ENCODE measurements at places on chromosomes 3 and 15.
A peak's percentile ranks its signal among the peaks of the same experiment; 100 is the strongest.

DNA sequence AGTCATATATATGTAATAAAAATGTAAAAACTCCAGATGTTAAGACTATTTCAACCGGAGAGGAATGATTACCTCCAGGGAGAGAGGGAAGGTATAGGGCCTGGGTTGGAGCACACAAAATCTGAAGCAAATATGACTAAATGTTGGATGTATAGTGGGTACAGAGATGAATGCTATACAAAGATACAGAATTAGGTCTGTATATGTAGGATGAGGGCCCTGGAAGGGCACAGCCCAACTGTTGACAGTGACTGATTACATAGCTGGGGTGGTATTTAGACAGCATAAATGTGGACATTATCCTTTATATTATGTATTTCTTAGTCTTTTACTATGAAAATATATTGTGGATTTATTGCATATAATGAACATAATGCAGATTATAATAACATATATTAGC lies 94.4 kb upstream of the SPATA12 start:
- DNase-seq: no peak

DNA sequence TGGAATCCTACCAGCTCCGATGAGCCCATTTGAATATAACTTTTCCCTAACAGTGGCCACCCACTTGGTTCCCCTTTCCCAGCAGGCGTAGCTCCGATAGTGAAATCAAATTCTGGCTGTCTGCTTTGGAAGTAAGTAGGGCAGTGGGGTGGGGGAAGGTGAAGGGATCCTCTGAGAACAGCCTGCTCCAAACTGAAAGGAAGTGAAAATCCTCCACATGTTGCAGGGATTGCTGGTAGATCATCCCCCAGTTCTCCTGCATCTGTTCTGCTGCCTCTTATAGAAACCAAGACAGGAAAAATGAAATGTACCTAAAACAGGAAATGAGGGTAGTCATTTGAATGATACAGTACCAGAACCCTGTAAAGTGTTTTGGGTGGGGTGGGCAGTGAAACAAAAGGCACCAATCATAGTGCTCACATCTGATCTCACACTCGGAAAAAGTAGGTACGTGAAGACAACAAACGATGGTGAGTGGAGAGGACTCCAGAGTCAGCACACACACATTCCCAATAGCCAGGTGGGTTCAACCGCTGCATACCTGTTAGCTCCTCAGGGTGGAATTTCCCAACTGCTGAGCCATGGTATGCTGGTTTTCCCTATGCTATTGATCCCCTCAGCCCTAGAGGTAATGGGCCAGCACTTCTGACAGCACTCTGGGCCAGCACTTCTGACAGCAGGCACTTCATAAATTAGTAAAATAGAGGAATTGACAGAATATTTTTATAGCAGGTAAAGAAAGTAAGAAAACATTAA lies 304.9 kb upstream of the ADAMTS9 start:
- no peak for DNase-seq

DNA sequence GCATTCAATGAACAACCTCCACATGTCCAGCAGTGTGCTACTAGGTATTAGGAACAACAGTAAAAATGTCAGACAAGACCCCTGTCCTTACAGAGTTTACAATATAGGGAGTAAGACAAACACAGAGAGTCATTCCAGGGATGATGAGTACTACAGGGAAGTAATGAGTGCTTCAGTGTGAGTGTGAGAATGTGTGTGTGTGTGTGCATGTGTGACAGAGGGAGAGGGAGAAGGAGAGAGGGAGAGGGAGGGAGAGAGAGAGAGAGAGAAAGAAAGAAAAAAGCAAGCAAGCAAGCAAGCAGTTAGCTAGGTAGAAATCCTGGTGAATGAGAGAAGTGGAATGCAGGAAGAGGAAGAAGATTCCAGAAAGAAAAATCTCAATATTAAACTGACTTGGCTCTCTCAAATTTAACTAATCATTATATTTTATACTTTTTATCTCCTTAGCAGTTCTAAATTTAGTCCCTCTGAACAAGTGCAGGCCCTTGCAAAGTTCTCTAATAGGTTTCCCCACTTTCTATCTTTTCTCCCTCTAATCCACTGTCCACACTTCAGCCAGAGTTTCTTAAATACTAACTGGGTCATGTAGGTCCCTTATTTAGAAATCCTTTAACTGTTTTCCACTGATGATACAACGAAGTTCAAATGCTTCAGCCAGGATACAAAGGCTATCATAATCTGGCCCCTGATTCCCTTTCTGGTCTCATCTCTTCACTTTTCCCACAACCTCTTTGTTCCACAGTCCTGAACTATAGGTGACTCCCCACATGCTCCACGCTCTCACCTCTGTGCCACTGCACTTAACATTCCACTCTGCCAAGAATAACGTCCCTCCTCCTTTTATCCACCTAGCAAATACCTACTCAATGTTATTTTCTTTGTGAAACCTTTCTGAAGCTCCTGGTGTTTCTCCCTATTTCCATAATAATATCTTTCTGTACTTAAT lies 10.3 kb downstream of the DCBLD2 start:
- no peak for DNase-seq

DNA sequence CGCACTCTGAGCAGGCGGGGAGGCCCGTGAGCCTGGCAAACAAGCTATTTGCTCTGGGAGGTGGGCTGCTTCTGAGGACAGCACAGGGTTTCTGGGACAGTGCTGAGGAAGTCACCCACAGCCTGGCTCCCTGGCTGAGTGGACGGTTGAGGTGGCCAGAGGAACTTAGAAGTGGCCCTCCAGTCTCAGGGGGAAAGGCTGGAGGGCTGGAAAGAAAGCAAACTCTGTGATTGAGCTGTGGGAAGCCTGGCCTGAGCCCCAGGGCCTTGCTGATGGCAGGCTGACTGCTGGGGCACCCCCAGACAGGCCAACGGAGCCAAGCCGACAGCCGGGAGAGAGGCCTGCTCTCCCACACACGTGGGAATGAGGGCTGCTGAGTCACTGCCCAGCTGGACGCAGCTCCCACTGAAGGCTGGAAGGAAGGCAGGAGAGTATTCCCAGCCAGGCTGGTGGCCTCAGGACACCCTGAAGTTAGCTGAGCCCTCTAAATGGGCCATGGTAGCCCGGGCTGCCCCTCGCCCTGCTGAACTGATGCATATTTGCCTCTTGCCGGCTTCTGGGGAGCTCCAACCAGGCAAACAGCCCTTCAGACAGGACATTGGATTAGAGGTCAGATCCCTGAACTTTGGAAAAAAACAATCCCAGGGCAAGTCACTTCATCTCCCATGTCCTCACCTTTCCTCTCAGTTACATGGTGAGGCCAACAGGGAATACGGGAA lies 98.0 kb upstream of the TLE3 start:
- peak; percentile 41 for DNase-seq

GRCh38 chr3:126101521-126101982 lies 17.6 kb upstream of the SLC41A3 start:
- DNase-seq: peak; percentile 8

DNA sequence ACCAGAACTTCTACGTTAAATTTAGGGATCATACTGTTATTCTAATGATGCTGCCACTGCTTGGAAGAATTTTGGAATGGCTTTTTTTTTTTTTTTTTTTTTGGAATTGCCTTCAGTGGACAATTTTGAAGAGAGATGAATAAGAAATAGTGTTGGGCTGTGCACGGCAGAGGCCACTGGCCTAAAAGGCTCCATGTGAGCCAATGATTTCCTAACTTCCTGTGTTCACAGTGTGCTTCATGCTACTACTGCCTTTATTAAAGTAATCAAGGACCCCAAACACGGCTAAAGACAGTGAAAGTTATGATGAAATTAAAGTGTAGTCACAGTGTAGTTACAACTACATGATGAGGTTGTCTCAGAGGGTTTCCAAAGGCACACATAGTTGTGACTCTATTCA lies 100.8 kb upstream of the TNFAIP8L3 start:
- no peak for DNase-seq

DNA sequence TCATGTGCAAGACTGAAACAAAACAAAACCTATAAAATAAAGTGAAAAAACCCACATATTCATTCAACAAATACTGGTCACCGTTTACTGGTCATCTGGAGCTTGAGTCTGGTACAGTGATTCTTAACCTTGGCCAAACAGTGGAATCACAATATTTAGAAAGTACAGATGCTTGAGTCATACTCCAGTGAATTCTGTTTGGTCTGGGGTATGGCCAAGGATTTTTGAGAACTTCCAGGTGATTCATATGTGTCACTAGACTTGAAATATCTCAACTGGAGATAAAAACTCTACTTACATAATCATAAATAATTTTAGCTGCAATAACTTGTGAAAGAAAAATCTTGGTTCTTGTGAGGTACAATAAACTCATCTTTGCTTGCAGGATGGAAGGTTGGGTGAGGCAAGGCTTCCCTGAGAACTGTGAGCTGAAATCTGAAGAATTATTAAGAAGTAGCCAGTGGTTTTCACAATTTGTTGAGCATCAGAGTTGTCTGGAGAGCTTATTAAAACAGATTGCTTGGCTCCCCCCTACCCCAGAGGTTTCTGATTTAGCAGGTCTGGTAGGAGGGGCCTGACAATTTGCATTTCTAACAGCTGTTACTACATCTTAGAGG lies 9.6 kb downstream of the NEK11 start:
- no peak for DNase-seq

GRCh38 chr3:61813636-61814035 lies 252.3 kb downstream of the PTPRG start:
- DNase-seq: no peak

GRCh38 chr3:139751789-139752188 lies 74.0 kb upstream of the NMNAT3 start:
- no peak for DNase-seq

GRCh38 chr3:50464569-50464968 lies 38.9 kb downstream of the CACNA2D2 start:
- DNase-seq: no peak

DNA sequence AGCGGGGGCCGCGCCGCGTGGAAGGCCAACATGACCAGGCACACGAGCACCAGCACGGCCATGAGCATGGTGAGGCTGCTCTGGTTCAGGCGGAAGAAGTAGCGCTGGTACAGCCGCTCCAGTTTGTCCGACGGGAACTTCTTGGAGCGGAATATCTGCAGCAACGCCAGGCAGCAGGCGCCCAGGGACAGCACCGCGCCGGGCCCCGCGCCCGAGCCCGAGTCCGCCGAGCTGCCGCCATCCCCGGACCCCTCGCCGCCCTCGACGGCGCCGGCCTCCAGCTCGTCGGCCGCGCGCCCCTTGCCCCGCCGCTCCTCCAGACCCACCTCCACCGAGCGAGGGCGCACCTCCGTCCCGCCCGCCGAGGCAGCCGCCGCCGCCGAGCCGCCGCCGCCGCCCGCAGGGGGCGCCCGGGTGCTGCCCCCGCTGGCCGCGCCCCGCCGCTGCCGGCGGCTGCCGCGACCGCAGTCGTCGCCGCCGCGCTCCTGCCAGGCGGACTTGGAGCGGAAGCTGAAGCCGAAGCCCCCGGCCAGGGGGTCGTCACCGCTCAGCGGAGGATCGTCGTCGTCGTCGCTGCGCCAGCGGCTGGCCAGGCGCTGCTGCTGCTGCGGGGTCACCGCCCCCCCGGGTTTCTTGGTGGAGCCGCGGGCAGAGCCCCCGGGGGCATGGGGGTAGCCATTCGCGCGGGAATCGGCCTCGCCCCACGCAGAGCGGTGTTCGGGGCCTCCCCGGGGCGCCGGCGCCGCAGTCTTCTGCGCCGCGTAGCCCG lies 957 bp downstream of the ADCY5 start:
- DNase-seq: peak; percentile 70

GRCh38 chr15:66834881-66835878 lies 133.1 kb downstream of the SMAD6 start:
- no peak for DNase-seq

DNA sequence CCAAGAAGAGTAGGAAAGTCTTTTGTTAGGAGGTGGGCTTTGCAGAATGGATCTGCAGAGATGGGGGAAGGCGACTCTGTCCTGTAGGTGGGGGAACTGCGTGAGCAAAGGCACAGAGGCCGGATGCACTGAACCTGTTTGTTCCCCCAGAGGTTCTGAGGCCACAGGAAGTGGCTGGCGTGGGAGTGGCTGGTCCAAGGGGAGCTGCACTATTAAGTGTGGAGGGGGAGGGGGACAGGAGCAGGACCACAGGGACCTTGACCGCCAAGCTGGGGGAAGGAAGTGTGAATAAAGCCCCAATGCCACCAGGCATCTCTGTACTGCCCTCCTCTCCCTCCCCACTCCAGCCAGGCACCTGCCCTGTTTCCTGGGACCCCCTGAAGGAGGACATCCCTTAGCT lies 51.8 kb downstream of the CYP11A1 start:
- DNase-seq: no peak

GRCh38 chr3:112984485-112984884 lies 6.3 kb upstream of the GTPBP8 start:
- DNase-seq: no peak

- no peak for DNase-seq
Observed at GRCh38 chr3:143383421-143383820, 263.9 kb downstream of the CHST2 start.

GRCh38 chr3:61638741-61639140 lies 77.4 kb downstream of the PTPRG start:
- DNase-seq: no peak

- no peak for DNase-seq
Observed at GRCh38 chr15:75841626-75842025, 1.6 kb upstream of the UBE2Q2 start.

DNA sequence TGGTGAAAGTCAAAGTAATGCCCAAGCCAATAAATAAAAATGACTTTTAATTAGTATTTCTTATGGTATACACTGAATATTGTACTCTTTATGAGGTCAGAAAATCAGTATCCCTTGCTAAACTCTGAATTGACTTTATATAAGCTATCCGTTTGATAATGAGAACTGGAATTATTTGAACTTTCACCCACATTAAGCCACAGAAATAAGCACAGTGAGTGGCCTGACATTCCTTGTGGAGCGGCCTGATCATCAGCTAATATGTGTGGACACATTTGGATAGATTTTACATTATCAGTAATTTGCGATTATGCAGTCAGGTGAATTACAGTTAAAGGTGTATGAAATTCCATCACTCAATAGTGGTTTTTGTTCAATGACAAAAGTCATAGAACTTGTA lies 136.0 kb upstream of the CBLB start:
- no peak for DNase-seq

DNA sequence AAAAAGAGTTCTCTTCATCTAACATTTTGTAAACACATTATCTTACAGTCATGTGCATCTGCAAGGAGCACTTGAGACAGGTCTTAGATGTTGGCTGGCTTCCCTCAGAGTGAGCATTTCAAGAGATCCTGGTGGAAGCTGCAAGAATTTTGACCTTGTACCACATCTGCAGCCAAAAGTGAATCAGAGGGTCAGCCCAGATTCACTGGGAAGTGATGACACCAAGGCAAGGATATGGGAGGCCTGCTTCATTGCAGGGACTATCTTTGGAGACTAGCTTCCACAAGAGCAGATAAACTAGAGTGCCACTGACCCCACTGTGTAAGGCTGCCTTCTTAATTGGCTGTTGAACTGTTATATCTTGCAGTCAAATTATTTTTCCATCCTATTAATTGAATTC lies 21.3 kb upstream of the GADL1 start:
- no peak for DNase-seq

Data from frontal cortex (tissue), 4 donors.